Activated T-cell treated with anti-CD3 and anti-CD28 coated beads for 48 hours (primary cell): ENCODE measurements at places on chromosomes 16 and 17.

GRCh38 chr16:4873091-4873490 is 25.8 kb downstream of the UBN1 start:
- no peak for DNase-seq

- no peak for DNase-seq
Observed at GRCh38 chr17:64630309-64631223, 31.5 kb downstream of the SMURF2 start.

DNA sequence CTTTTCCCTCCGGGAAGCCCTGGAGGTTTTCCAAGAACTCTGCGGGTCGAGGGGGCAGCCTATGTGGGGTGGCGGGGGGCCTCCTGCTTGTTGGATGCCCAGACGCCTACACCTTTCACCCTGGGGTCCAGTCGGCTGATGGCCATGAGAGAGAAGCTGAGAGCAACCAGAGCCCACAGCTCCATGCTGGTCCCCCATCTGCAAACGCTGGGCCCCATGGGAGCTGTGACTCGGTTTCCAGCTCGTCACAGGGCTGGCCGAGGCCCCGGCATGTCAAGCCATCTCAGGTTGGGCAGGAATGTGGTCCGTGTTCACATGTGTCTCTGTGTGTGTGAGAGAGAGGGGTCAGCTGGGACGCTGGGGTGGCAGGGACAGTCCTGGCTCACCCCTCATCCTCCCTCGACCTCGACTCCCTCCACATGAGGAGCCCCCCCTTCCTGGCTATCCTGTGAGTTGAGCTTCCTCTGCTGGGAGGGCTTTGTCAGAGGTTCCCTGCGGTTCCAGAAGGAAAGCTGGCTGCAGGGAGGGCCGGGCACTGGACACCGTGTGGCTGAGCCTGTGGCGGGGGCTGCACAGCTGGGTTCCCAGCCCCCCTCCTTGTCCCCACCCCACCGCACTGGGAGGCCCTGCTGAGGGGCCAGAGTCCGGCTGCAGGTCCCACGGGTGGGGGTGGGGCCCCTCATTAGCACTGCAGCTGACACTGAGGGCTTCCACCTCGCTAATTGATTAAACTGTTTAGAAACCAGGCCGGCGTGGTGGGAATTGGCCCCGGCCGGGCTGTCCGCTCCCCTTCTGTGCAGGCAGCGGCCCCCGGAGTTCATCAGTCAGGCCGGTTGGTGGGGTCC is 19.1 kb downstream of the METRNL start:
- DNase-seq = no peak

DNA sequence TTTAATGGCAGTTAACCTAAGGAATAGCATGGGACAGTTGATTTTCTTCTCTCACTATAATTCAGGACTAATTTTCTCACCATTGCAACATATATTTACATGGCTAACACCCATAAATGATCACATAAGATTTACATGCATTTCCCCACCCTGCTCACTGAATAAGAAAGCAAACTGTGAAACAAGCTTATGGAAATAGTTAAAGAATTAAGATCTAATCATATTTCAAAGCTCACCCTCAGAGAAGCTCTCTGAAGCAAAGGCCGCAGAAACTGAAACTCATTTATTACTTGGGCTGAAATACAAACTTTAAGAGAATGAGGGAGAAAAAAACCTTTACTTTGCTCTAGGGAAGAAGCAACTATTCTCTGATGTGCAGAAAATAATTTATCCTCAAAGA is 218.7 kb upstream of the AXIN2 start:
- DNase-seq = no peak

GRCh38 chr17:79786930-79787643 is 9.1 kb downstream of the CBX2 start:
- no peak for DNase-seq

DNA sequence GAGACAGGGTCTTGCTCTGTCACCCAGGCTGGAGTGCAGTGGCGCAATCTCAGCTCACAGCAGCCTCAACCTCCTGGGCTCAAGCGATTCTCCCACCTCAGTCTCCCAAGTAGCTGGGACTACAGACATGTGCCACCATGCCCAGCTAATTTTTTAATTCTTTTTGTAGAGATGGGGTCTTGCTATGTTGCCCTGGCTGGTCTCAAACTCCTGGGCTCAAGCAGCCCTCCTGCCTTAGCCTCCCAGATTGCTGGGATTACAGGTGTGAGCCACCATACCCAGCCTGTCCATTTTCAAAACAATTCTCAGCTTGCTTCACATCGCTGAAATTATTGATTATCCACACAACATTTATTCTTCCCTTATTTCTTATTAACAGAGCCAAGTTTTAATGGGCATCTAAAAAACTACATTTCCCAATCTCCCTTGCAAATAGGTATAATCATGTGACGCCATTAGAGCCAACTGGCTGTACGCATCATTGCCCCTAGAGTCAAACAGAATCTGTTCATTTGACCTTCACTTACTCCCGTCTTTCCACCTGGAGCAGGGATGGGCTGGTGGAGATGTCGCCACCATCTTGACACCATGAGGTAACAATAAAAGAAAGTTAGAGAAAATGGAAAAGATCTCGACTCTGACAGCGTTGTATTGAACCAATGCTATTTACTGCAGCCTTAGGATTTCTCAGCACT is 148.0 kb upstream of the FOXF1 start:
- no peak for DNase-seq

DNA sequence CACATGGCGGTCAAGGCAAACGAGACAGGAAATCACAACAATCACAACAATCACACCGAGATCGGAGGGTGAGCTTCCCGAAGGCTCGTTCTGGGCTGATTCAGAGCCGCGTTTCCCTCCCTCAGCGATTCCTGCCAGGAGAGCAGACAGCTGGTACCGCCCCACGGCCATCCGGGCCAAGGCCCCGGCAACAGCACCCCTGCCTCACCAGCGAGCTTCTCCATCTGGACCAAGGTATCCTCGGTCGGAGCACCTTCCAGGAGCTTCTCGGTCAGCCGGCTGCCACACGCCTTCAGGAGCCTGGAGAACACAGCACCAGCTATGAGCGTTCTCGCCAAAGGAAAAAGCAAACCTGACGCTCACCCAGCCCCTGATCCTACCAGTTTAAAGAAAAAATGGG is 15.2 kb upstream of the PLD6 start:
- DNase-seq = no peak

DNA sequence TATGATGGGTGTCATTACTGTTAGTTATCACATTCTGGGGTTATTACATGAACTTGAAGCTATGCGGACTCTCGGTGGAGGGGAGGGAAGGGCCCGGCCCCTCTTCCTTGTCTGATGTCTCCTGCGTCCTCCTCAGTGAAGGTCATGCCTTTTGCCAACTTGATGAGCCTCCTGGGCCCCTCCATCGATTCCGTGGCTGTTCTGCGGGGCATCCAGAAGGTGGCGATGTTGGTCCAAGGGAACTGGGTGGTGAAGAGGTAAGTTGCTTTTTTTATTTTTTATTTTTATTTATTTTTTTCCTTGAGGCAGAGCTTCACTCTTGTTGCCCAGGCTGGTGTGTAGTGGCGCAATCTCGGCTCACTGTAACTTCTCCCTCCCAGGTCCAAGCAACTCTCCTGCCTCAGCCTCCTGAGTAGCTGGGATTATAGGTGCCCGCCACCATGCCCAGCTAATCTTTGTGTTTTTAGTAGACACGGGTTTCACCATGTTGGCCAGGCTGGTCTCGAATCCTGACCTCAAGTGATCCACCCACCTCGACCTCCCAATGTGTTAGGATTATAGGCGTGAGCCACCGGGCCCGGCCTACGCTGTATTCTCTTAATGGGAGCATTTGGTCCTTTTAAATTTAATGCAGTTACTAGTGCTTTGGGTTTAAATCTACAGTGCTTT is 21.6 kb downstream of the POLR3E start:
- DNase-seq = peak; percentile 48

GRCh38 chr17:45146166-45146565 is 2.1 kb upstream of the HEXIM1 start:
- no peak for DNase-seq

- DNase-seq = no peak
Observed at GRCh38 chr16:56279914-56280313, 88.6 kb downstream of the GNAO1 start.

- no peak for DNase-seq
Observed at GRCh38 chr16:65878347-65878746, 488.1 kb upstream of the CDH5 start.

GRCh38 chr17:27256225-27257030 is 37.5 kb upstream of the WSB1 start:
- no peak for DNase-seq

- DNase-seq = no peak
Observed at GRCh38 chr17:5667871-5668270, 83.6 kb upstream of the NLRP1 start.

- no peak for DNase-seq
Observed at GRCh38 chr16:67926181-67926750, 5.4 kb downstream of the CTRL start.

GRCh38 chr16:25656639-25657038 is 35.1 kb upstream of the HS3ST4 start:
- no peak for DNase-seq

- DNase-seq = no peak
Observed at GRCh38 chr16:85457366-85457765, 155.8 kb upstream of the GSE1 start.

DNA sequence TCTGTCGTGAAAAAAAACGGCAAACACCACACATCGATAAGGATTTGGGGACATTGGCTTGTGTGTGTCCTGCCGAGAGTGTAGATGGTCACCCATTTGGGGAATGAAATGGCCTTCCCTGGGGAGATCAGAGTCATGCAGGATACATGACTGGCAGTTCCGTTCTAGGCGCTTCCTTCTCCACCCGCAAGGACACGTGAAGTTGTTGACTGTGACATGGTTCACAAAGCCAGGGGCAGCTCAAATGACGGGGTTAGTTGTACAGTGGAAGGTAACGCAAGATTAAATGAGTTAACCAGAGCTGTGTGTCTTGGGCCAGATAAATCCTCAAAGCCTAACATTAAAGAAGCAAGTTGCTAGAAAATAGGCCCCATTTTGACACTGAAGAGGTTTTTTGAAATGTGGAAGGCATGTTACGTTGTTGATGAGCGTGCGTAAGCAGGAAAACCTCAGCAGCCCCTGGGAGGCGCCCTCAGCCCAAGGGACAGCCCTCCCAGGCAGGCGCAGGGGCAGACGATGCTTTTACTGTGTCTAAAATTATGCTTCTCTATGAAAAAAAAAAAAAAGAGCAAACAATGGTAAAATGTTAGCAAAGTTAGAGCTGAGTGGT is 35.9 kb upstream of the CHMP6 start:
- no peak for DNase-seq

GRCh38 chr16:86120201-86121192 is 221.5 kb downstream of the IRF8 start:
- no peak for DNase-seq

DNA sequence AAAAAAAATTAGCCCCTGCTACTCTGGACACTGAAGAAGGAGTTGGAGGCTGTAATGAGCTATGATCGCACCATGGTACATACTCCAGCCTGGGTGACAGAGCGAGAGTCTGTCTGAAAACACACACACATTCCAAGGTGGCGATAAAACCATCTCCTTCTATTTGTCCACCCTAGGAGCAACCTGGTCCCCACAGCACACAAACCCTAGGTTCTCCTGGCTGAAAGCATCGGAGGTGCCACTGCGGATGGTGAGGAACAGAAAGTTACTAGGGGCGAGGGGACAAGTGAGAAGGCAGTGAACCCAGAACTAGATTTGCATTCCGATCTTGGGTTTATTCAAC is 1.4 kb upstream of the ECI1 start:
- no peak for DNase-seq

- DNase-seq = no peak
Observed at GRCh38 chr17:2363851-2364762, 26.8 kb downstream of the SGSM2 start.
